Fibroblast of upper back skin (primary cell): ENCODE measurements at places on chromosomes 7 and 10.

DNA sequence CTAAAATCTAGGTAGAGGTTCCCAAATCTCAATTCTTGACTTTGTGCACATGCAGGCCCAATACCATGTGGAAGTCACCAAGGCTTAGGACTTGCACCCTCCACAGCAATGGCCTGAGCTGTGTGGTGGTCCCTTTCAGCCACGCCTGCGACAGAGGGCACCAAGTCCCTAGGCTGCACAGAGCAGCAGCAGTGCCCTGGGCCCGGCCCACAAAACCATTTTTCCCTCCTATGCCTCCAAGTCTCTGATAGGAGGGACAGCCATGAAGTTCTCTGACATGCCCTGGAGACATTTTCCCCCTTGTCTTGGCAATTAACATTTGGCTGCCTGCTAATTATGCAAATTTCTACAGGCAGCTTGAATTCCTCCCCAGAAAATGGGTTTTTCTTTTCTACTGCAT, 375.5 kb downstream of the SORCS1 start:
- no peak for DNase-seq

DNA sequence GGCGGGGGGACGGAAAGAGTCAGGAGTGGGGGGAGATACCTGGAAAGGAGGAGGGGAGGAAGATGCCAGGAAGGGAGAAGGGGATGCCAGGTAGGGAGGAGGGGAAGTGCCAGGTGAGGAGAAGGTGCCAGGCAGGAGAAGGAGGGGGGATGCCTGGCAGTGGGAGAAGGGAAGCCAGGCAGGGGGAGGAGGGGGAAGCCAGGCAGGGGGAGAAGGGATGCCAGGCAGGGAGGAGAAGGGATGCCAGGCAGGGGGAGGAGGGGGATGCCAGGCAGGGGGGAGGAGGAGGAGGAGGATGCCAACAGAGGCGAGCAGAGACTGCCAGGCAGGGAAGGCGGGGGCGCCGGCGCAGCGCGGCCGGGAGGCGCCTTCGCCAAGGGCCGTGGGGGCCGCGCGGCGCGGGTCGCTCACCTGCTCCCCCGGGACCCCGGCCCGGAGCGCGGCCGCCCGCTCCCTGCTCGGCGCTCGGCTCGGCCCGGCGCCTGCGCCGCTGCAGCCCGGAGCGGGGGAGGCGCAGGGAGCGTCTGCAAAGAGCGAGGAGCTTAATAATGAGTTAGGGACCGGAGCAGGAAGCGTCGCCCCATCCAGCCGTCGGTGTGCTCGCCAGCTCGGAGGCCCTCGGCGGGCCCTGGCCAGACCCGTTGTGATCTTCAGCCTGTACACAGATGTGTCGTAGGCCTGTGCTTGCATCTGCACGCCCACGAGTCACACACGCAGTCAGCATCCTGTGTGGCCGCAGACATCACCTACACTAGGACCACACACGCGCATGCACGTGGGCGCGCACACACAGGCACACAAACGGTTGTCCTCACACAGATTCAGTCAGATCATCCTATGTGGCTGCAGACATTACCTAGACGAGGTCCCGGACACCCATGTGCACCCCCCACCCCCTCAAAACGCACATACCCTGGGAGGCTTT, 28.4 kb upstream of the SMARCD3 start:
- peak; percentile 51 for DNase-seq

DNA sequence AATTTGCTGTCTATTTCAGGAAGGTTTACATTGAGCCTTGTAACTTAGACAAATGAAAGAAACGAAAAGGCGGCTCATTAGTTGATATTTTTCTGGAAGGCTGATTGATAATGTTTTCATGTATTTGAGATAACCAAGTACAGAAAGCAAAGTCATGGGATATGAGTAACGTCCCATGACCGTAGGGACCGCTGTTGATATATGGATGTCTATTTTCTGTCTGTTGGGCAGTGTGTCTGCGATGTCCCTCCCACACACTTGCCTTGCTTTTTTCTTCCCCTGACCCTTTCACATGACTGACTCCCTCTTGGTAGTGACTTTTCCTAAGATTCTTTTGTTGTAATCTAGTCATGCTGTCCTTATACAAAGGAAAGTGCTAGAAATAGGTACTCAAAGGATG, 57.0 kb upstream of the GPR158 start:
- DNase-seq = no peak

GRCh38 chr7:158911145-158911544, 54.8 kb downstream of the DYNC2I1 start:
- DNase-seq = no peak

DNA sequence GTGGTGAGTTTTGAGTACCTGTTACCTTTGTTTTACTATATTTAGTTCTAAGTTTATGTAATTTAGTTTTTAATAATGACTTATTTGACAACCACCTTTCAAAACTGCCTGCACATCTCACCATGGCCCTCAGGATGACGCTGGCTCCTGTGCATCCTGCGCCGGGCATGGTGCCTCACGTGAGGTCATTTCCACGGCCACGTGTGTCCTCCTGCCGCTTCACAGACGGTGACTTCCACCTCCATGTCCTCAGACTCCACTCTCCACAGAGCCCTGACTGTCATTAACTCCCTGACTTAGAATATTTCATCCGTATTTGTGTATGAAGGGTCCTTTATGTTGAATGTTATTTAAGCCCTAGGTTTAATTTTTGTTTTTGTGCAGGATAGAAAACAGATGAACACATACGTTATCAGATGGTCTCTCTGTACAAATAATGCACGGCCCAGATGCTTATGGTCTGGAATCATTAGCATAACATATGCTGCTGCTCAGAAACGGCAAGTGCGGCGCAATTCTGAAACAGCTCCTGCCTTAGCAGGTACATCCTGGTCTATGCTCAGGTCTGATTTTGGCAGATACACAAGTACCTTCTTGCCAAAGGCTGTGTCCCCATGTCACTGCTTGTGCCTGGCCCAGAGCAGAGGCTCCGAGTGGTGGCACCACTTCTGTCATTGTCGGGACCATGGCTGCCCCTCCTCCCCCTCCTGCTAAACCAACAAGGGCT, 155.8 kb downstream of the WDR37 start:
- DNase-seq = no peak

GRCh38 chr10:70494966-70495365, 16.4 kb downstream of the PALD1 start:
- DNase-seq = no peak

DNA sequence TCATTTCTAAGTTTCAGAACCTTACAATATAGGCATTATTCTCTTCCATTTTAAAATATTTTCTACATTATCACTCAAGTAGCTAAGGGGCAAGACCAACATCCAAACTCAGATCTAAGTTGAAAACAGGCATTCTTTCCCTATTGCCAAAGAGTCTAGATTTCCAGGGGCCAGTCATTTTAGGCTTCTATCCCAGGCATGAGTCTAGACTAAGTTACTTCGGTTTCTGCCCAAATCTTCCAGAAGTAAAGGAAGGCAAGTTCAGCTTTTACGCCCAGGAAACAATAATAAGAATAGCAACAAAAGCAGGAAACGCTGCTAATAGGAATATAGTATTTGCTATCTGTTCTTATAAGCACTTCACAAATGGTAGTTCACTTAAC, 189.9 kb downstream of the DGKI start:
- DNase-seq = no peak

- no peak for DNase-seq
Measured at GRCh38 chr10:100737355-100738054, 7.9 kb upstream of the PAX2 start.

DNA sequence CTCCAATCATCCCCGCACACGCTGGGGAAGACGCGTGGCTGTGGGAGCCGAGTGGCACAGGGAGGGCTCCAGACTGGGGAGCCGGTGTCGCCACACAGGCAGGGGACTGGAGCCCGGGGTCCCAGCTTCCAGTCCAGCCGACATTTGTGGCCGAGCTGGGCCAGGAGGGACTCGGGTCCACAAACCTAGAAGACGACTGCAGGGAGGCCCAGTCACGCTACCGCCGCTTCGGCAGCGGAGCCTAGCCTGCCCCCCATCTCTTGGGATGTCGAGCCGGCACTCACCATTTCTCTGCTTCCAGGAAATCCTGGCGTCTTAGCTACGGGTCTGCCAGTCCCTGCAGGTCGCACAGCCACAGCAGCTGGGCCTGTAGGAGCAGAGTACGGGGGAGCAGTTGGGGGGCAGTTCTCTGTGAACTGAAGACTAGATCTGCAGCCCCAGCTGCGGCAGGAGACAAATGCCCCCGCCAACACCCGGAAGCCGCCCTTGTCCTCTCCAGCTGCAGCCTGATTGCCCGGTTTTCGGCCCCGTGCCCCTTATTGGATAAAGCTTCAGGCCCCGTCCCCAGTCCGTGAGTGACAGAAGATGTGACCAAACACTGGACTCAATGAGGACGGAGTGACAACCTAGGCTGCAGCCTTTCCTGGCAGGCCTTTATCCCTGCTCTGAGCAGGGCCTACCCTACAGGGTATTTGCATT, 270.7 kb downstream of the ZNF33B start:
- peak; percentile 75 for DNase-seq

DNA sequence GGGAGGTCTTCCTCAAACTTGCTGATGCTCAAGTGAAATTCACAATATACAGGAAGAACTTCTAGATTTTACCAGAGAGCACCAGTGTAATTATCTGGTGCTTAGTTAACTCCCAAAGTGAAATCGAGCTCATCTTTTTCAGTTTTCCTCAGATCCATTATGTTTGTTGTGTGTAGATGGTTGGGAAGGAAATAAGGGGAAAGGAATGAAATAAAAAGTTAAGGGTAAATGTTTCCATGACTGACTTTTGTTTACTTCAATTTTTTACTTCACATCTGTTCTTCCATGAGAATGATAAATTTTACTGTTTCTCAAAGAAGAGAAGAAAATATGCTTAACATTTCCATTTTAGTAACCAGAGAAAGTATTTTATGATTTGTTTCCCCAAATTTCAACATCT, 21.3 kb downstream of the FAM107B start:
- DNase-seq = no peak

DNA sequence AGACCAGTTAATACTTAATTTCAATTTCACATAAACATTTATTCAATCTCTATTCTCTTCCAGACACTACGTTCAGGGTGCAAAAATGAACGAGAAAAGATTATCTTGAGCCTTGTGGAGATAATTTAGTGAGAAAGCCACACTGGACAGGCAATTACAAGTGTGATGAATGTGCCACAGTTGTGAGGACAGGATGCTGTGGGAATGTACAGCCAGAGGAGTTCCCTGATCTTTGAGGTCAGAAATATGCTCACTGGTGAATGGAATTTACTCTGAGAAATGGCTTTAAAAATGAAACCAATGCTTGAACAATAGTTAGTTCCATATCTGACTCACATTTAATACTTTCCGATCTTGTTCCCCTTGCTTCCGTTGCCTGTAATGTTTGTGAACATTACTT, 864.8 kb downstream of the GATA3 start:
- DNase-seq = no peak
